ENCODE measurements at places on chromosomes 1 and 21.

- DNase-seq: no peak
Observed at GRCh38 chr1:226737819-226738420, 1.2 kb downstream of the ITPKB start.

DNA sequence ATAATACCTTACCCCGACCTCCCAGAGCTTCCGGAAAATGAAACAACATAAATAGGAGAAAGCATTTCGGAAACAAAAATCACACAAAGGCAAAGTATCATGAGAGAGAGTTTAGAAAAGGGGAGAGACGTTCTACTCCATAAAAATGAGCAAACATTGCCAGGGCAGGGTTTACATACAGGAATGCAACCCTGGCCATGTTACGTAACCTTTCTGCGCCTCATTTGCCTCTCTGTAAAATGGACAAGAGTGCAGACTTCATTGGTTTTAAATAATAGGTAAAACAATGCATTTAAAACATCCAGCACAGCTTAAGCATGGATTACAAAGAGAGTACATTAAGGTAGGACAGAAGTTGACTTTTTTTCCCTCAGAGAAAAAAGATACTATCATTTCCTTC lies 45.6 kb downstream of the PHC2 start:
- DNase-seq: no peak

DNA sequence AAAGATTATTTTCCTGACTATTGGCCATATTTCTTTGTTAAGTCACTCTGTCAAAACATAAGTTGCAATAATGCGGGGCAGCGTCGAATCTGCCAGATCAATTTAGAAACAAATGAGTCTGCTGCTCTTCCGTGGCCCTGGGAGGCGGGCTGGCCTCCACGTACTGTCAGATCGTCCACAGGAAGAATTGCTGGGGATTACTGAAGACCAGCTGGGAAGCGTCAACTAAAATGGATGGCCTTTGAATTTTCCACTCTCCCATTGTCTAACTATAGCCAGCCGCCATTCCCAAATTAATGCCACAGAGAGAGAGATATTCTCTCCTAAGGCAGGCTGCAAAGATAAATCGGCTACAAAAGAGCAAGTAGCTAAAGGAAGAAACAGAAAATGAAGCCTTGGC lies 560.2 kb downstream of the SMYD3 start:
- DNase-seq: no peak

DNA sequence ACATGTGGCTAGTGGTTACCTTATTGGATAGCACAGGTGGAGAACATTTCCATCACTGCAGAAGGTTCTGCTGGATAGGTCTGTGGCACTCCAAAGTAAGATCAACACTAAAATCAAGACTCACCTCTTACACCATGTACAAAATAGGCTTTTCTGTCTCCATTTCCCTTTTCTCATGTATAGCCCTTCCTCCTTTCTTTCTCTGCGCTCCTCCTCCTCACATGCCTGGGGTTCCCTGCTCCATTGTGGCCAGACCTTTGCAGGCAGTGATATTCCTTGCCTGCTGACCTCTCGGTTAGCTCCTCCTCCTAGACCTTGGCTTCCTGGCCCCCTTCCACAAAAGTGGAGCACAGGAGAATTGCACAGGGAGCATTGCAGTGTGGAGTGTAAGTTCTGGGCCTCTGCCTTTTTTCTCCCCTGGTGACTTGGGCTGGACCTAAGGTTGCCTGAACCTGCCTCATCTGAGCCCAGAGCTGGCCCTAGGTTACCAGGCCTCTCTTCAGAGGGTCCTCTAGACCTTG lies 33.2 kb upstream of the RBM15 start:
- DNase-seq: no peak

- DNase-seq: no peak
Observed at GRCh38 chr1:83490988-83491387, 507.9 kb downstream of the TTLL7 start.

- no peak for DNase-seq
Observed at GRCh38 chr1:218347723-218348627, 2.8 kb downstream of the TGFB2 start.

DNA sequence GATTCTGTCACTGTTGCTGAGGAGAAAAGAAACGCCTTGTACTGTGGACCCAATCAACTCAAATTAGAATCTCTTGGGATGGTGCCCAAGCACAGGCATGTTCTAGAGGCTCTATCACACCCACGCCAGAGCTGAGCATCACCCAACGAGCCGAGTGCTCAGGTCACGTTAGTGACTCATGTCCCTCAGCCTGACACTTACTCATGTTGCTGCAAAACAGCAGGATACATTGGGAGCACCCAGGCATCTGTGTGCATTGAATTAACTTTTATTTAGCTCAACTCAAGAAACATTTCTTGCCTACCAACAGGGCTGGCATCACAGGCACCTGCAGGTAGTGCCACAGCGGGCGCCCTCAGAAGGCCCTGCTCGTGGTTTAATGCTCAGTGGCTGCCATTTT lies 149.8 kb downstream of the ETS2 start:
- no peak for DNase-seq

DNA sequence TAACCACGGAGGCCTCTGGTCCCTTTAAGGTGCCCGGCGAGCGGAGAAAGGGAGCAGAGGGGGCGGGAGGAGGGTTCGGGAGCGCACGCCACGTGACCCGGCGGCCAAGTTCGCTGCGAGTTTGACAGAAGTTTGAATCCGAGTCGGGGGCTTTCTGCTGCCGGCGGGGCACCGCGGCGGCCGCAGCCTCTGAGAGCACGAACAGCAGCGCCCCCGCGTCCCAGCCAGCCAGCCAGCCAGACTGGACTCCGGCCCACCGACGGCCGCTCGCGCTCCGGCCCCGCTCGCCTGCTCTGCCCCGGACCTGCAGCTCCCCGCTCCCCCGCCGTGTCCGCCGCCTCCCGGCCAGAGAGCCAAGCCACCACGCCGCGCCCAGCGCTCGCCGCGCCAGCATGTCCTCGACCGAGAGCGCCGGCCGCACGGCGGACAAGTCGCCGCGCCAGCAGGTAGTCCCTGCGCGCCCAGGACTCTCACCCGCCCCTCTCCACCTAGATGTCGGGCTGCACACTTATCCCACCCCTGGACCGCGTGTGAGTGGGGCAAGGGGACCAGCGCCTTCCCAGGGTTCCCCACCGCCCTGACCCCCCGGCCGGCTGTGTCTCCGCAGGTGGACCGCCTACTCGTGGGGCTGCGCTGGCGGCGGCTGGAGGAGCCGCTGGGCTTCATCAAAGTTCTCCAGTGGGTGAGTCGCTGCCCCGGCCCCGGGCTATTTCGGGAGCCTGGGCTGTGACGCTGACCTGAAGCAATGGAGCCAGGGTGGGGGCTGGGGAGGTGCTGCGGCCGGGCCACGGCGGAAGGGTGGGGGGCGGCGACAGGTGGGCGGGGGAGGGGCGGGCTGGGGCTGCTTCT lies at the start of gene SYPL2:
Gene SYPL2 (plus strand): TSS at position 95 of the 849 bp plus-strand sequence. CDS start 298 bp downstream, at position 393.
- no peak for DNase-seq

DNA sequence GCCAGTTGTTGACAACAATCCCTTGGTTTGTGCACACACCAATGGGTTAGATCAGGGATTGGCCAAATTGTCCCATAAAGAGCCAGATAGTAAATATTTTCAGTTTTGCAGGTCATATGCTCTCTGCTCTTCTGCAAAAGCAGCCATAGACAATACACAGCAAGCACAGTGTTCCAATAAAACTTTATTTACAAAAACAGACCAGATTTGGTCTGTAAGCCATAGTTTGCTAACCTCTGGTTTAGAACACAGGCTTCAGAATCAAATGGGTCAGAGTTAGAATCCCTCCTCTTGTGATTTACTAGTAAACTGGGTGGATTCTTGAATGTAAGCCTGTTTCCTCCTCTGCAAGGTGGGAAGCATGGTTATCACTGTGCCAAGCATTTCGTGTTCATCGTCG lies 65.3 kb upstream of the EFHD2 start:
- no peak for DNase-seq

DNA sequence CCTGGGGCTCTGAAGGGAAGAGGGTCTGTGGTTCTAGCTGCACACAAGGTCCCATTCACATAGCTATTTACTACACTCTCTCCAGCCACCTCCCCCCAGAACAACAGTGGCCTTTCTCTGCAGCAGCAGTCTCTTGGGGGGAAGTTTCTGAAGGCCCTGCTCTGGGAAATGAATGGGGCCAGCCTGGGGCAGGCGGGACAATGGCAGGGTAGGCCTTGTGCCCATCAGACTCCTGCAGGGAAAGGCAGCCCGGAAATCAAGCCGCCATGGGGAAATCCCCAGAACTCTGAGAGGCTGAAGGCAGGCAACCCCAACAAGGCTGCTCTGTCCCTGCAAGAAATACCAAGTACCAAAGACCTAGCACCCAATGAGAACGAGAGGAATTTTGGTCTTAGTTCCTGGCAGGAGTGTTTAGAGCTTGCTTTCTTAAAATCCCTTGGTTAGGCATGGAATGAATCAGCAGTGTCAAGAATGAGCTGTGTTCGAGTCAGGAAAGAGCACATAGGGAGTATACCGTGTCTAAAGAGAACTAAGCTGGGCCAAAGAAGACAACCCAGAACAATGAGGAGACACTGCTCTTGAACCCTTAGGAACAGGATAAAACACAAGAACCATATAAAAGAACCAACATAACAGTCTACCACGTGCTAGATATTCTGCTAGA lies 11.3 kb downstream of the ARHGEF11 start:
- DNase-seq: no peak

- no peak for DNase-seq
Observed at GRCh38 chr1:205963352-205964155, 20.3 kb upstream of the SLC26A9 start.

GRCh38 chr1:32426489-32427255 lies 32.4 kb upstream of the BSDC1 start:
- DNase-seq: no peak

- no peak for DNase-seq
Observed at GRCh38 chr1:9714257-9714718, 62.8 kb downstream of the PIK3CD start.

DNA sequence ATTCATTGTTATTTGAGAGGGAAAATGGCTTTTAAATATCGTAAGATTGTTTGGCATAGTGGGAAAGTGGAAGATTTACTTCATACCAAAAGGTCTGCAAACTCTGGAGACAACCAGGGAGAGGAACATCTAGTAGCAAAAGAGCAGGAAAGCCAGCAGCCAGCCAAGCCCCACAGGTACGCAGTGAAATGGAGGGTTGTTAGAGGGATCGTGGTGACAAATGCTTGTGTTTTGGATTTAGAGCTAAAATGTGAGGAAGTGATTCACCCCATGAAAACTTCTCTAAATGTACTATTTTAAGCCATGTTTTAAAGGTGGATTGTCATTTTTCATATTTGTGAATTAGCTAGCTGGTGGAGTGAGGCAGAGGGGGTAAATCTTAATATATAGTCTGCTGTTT lies 69.3 kb downstream of the RPS6KC1 start:
- no peak for DNase-seq

GRCh38 chr21:42089093-42089631 lies 18.0 kb downstream of the UMODL1 start:
- no peak for DNase-seq

- no peak for DNase-seq
Observed at GRCh38 chr1:243494741-243495431, 239.0 kb downstream of the SDCCAG8 start.

DNA sequence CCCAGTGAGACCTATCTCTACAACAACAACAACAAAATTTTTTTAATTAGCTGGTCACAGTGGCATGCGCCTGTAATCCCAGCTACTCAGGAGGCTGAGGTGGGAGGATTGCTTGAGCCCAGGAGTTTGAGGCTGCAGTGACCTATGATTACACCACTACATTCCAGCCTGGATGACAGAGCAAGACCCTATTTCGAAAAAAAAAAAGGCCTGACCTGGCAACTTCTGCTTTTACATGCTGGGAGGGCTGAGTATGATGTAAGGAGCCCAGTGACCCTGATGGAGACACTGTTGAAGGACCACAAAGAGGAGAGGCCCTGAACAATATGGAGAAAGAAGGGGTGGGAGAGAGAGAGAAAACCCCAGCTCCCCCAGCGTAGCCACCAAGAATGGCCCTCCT lies 9.2 kb upstream of the VPS26C start:
- DNase-seq: no peak

- no peak for DNase-seq
Observed at GRCh38 chr1:86823821-86824500, 90.0 kb downstream of the SELENOF start.

- DNase-seq: no peak
Observed at GRCh38 chr1:53738205-53739108, 507 bp downstream of the GLIS1 start.

DNA sequence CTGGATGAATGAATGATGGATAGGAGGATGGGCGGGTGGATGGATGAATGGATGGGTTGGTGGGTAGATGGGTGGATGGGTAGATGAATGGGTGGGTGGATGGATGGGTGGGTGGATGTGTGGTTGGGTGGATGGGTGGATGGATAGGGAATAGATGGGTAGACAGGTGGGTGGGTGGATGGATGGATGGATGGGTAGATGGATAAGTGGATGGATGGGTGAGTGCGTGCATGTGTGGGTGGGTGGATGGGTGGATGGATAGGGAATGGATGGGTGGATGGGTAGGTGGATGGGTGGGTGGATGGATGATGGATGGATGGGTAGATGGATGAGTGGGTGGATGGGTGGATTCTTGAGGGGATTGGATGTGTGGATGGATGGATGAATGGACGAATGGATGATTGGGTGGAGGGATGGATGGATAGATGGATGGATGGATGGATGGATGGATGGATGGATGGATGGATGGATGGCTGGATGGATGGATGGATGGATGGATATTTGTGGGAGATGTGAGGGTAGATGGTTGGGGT lies 68.7 kb downstream of the SDC3 start:
- no peak for DNase-seq

GRCh38 chr1:4060850-4061249 lies 160.8 kb upstream of the C1orf174 start:
- no peak for DNase-seq

DNA sequence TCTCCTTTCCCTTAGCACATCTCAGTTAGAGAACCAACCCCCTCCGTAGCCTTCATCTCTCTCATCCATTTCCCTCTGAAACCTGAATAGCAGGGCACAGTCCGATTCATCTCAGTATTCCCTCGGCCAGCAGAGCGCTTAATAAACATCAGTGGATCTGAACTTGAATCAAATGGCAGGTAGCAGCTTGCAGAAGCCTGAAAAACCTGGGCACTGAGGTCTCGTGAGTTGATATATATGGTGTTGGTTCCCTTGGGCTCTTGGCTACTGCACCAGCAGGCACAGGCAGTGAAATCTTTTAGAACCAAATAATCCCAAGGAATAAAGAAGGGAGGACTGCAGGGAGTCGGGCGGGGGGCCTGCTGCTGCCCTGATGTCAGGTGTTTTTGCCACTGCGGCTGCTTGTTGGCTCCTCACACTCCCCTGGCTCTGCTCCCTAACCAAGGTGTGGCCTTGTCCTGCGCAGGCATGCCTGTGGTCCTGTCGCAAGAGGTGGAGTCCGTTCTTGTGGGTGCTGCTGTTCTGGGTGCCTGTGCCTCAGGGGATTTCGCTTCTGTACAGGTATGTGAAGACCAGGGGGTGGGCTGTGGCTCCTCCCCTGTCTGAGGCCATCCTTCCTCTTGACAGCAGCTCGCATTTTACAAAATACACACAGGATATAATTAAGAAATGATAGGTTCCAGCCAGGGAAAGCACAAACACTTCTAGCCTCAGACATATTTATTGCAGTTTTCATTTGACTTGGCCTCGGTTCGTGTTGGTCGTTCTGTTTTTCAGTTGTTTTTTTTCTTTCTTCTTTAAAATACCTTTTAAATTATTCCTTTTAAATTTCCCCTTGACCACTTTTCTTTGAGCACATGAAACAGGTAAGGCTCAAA lies 140.9 kb upstream of the HOOK1 start:
- no peak for DNase-seq

All from stimulated activated CD8-positive, alpha-beta memory T cell treated with anti-CD3 and anti-CD28 coated beads, Interleukin-7, amount 100 ng/mL, for 4 hours (primary cell).